ENCODE measurements at places on chromosomes 3 and 15.

GRCh38 chr3:14338898-14339458 is 63.4 kb upstream of the SLC6A6 start:
- DNase-seq = no peak

DNA sequence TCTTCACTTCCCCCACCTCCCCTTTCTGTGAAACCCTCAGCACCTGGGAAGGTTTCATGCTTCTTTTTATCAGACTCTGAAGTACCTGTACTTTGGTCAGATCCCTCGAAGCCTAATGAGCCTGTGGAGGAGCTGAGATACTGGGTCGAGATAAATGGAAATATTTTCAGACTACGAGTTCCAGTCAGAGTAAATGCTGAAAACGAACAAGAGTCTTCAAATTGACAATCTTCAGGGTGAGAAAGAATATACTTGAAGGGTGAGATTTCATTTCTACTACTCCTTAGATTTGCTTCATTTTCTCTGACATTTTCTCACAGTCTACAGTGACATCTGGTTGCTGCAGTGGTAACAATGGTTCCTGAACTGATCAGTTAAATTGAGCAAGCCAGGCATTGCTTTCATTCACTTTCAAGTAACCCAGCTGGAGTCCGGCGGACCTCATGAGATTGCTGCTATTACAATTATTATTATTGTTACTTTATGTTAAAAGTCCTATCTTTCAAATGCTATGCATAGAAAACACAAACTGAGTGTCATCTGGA is 337.2 kb downstream of the VGLL3 start:
- DNase-seq = no peak

GRCh38 chr3:54888873-54889272 is 39.0 kb downstream of the LRTM1 start:
- DNase-seq = no peak

- peak; percentile 90 for DNase-seq
Measured at GRCh38 chr3:179322286-179323196, at the start of gene ZNF639. ZNF639 (plus strand) TSS chr3:179323031; CDS start chr3:179328294, 5,263 bp downstream.

DNA sequence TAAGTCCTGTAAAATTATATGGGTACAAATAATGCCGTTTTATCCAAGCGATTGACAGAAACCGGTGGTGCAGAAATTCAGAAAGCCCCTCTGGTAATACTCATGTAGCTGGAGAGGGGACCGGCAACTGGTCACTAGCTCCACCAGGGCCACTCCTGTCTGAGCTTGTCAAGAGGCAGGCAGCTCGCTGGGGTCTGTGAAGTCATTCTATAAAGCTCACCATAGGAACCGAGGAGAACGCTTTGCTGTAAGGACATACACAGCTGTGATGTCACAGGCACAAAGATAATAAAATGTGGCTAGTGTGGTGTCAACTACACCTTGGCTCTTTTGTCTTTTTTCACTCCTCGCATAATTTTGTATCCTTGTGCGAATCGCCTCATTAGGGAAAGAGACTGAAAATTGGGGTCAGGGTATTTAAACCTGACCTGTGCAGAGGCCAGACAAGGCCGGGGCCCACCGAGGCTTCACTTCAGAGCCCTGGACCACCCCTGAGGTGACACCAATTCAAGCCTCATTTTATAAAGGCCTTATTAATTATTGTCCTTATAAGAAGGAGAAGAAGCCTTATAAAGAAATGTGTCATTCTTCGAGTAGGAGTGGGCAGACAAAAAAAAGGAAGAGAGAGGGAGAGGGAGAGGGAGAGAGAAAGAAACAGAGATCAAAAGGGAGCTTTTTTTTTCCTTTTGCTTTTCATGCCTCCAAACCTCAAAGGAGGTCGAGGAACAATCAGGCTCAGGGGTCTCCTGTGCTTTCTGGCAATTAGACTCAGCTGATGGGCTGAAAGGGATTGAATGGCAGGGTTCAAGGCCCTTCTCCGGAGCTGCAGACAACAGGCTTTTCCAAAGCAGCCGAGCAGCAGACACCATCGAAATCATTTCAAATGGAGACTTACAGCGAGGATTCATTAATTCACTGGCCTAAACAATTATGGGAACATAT is 813.3 kb upstream of the ARRDC4 start:
- no peak for DNase-seq

DNA sequence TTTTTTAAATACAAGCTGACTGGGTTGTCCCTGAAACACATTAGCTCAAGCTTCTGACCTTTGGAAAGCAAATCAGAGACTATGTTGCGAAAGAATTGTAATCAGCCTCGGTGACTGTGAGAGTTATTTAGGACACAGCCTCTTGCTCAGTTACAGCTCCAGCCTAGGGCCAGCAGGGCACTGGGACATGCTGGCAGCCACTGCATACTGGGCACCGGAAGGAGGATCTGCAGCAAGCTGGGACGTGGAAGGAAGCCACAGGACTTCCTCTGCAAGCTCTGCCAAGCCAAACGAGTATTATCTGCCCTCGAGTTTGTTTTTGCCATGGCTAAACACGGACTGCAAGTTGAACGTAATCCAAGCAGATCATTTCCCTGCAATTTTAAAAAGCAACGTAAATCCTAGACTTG is 24.4 kb upstream of the COPG1 start:
- DNase-seq = peak; percentile 70

DNA sequence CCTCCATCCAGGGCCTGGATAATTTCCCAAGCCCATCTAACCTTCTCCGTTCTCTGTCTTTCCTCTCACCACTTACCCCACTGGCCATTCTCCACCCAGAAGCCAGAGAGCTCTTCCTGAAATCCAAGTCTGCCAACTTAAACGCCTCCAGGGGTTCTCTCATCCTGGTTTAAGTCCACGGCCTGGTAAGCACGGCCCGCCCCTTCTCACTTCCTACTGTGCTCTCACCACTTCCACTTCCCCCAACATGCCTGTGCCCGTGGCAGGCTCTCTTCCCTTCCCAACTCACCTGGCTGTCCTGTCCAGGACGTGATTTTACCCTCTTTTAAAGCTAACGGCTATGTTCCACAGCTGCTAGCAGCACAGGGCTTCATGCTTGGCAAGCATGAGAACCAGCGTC is 1.7 kb upstream of the CX3CR1 start:
- peak; percentile 61 for DNase-seq

- DNase-seq = no peak
Measured at GRCh38 chr15:44087578-44088465, 107.2 kb downstream of the FRMD5 start.

- DNase-seq = no peak
Measured at GRCh38 chr15:40306908-40307307, 827 bp downstream of the PLCB2 start.

DNA sequence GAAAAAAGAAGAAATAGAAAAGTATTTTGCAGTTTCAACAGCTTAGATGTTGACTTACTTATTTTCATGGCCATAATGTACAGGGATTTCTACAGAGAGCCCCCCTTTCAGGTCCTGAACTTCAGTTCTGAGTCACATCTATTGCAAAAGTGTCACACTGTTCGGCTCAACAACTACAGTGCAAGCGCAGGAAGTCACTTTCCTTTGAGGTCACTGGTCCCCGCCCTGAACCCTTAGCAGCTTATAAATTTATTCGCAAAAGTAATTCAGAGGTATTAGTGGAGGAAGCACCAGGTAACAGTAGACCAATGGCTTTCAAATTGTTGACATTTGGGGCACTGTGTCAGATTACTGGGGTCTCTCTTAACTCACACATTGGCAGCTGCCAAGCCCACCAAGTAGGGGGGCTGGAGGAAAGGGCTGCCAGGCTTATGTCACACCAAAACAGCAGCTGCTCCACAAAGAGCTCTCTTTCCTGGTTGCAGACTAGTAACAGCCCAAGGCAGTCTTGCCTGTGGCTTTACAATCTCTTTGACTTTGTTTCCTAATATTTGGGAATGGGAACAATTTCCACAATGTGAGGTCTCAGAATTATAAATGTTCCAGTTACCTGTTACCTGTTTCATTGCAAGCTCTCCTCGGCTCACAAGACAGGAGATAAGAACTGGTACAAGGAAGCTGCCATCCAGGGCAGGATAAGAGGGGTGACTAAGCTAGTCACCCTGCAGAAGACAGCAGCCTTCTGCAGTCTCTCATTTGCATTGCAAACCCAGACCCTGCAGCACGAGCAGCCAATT is 130.2 kb upstream of the STRIT1 start:
- no peak for DNase-seq

DNA sequence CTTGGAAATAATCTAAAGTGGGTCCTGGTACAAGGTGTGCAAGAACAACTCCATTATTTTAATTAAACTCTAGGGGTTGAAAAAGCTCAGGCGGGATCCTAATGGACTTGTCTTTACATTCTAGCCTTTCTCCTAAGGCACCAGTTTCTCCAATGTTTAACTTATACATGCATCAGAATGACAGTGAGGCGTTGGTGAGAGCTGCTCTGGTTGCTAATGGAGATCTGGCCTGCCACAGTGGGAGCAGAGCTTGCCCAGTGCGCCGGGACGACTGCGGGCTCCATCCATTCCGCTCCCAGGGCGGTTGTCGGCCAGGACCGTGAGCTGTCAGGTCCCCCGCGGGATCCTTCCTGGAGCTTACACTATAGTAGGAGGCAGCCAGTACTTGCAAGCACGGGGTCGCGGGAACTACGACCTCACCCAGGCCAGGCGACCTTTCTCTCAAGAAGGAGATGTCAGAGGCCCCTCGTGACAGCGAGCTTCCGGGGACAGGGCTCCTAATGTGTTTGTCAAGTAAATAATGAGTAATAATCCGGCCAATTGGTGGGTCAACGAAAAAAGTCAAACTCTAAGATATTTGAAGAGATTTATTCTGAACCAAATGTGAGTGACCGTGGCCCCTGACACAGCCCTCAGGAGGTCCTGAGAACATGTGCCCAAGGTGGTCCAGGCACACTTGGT is 991 bp upstream of the HIGD1A start:
- peak; percentile 46 for DNase-seq
